NCI-H2029 (cell line): ENCODE measurements at places on chromosomes 6 and 20.
A peak's percentile ranks its signal among the peaks of the same experiment; 100 is the strongest.

DNA sequence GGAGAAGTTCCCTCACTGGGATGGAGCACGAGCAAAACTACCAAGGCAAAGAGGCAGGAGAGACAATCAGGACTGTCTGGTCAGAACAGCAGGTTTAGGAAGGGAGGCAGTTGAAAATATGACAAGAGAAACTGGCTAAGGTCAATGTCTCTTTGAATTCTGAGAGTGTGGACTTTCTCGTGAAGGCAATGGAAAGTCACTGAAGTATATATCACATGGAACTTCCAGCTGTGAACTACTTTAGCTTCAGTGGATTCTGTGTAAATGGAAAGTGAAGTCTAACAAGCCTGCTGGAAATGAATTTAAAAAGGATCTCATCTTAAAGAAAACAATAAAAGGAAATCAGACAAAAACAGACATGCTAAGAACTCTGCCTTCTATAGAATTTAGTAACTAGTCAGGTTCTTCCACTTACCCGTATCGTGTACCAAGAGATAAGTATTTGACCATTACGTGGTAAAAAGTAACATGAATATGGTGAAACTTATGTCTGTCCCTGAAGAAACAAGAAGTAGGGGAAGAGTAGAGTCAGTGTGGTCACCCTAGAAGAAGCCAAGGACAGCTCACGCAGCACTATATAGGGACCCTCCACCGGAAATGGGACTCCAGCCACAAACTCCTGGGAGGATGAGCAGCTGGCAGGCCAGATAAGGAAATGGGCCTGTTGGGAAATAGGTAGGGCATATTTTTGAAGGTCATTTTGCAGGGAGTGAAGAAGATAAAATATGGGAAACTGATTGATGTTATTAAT, 123.4 kb downstream of the MAP7 start:
- no peak for DNase-seq

- DNase-seq = no peak
Measured at GRCh38 chr6:108260126-108260808, 573 bp downstream of the SNX3 start.

GRCh38 chr20:33408716-33409654, 7.7 kb upstream of the CDK5RAP1 start:
- DNase-seq = no peak

GRCh38 chr6:136403110-136403980, 113.7 kb upstream of the BCLAF1 start:
- DNase-seq = no peak

- DNase-seq = no peak
Measured at GRCh38 chr6:159152041-159152440, 17.2 kb upstream of the FNDC1 start.

DNA sequence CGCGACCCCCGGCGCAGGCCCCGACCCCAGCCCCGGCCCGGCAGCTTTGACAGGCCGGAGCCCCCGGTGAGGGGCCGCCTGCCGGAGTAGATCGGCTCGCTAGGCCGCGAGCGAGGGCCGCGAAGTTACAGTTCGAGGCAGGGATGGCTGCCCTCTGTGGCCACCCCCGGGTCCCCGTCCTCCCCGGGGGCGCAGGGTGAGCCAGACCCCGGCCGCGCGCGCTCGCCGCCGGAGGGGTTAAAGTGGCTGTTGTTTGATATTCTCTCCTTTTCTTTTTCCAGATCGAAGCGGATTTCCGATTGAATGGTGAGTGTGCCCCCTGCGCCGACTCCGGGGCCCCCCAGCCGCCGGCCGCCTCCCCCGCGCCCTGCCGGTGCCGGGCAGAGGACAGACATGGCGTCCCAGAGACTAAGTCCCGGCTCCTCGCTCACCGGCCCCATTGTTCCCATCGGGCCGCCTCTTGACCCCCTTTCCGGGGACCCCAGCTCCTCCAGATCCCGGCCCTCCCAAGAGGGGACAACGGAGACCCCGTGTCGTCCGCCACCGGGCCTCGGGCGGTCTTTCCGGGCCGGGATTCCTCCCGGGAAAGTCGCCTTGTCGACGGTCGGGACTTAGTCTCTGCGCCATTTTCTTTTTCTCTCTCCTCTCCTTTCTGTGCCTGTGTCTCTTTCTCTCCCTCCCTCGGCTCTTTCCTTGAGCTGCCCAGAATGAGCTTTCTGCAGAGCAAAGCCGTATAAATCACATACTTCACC, 704 bp downstream of the TOP1 start:
- DNase-seq = no peak

GRCh38 chr20:37396416-37397075, 50.6 kb downstream of the SRC start:
- no peak for DNase-seq

DNA sequence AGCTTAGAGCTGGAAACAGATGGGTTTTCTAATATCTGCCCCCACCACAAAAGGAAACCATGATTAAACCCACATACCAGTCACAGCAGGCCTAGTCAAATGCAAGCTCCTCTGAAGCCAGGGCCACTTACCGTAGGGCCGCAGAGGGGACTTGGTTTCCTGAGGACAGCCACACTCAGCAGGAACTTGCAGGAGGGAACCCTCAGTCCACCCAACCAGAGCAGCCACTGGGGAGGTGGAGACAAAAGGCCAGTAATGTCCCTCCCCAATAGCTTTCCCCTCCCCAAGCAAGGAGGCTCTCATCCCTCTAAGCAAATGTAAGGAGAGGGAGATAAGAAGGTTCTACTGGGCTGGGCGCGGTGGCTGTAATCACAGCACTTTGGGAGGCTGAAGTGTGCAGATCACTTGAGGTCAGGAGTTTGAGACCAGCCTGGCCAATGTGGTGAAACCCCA, 384.4 kb upstream of the JARID2 start:
- no peak for DNase-seq

DNA sequence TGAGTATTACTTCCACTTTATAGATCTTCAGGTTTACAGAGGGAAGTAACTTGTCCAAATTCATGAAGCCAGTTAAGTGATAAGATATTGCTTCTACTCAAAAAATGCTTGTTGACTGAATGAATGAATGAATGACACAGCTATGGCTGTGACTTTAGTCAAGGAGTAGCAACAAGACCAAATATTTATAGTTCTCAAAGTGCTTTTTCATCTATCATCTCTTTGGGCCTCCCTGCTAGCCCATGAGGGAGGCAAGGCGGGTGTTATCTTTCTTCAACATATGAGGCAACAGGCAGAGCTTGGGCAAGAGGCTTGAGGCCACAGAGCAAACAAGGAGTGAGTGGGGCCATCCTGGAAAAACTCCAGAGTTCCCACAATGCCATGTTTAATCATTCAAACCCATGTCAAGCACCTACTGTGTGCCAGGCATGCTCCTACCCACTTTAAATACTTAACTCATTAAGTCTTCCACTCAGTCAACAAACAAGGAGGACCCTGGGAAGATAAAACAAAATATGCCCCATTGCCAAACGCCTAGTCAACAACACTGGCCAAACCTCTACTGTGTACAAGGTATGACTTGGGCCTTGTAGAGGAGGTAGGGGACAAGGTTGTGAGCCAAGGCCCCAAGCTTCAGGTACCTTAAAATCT, 15.9 kb downstream of the BCL2L1 start:
- no peak for DNase-seq

GRCh38 chr6:48134246-48134645, 23.2 kb upstream of the PTCHD4 start:
- DNase-seq = no peak

DNA sequence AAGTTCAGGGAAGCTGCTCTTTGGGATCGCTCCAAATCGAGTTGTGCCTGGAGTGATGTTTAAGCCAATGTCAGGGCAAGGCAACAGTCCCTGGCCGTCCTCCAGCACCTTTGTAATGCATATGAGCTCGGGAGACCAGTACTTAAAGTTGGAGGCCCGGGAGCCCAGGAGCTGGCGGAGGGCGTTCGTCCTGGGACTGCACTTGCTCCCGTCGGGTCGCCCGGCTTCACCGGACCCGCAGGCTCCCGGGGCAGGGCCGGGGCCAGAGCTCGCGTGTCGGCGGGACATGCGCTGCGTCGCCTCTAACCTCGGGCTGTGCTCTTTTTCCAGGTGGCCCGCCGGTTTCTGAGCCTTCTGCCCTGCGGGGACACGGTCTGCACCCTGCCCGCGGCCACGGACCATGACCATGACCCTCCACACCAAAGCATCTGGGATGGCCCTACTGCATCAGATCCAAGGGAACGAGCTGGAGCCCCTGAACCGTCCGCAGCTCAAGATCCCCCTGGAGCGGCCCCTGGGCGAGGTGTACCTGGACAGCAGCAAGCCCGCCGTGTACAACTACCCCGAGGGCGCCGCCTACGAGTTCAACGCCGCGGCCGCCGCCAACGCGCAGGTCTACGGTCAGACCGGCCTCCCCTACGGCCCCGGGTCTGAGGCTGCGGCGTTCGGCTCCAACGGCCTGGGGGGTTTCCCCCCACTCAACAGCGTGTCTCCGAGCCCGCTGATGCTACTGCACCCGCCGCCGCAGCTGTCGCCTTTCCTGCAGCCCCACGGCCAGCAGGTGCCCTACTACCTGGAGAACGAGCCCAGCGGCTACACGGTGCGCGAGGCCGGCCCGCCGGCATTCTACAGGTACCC, at the start of gene ESR1:
Gene ESR1, plus strand, starts transcription at position 170 of the 858 bp plus-strand sequence. Its CDS starts 231 bp downstream, at position 401.
- no peak for DNase-seq

DNA sequence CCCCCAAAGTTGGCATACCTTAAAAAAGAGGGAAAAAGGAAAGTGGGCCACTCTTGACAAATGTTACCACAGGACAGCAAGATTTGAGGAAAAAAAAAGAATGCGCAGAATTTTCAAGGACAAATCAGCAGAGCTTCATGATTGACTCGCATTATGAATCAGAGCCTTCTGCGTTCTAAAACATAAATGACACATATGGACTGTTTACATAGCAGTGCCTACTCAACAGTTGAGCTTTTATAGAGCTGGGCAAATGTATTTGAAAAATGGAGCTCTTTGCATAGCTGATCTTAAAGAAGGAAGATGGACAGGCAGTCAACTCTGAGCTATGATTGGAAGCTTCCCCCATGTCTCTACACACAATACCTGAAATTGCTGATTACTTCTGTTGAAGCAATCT, 213.2 kb upstream of the NT5E start:
- DNase-seq = no peak

GRCh38 chr20:14848806-14849205, 511.4 kb upstream of the FLRT3 start:
- no peak for DNase-seq

DNA sequence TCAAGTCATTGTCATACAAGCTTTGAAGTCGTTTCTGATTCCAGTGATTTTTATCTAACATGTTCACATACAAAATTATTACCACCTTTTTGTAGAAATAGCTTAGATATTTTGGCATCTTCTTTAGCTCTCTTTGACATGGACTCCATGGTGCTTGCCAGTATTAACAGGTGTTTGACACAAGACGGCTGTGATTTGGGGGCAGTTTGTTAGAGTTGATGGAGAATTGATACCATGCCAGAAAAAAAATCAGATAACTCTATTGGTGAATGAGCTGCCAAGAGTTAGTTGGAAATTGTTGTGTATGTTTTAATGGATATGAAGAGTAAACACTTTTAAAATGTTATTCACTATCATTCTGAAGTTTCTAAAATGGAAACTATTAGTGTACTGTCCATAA, 146.6 kb upstream of the LAMP5 start:
- no peak for DNase-seq

GRCh38 chr20:36861875-36862801, 13.8 kb upstream of the TLDC2 start:
- peak; percentile 77 for DNase-seq

GRCh38 chr20:2528671-2529271, 7.6 kb upstream of the TMC2 start:
- DNase-seq = no peak

- DNase-seq = no peak
Measured at GRCh38 chr20:50501972-50502745, 8.0 kb upstream of the PTPN1 start.

GRCh38 chr6:47439348-47439668, 38.3 kb upstream of the CD2AP start:
- DNase-seq = no peak

- DNase-seq = peak; percentile 56
Measured at GRCh38 chr6:108133594-108134179, 32.1 kb upstream of the NR2E1 start.

DNA sequence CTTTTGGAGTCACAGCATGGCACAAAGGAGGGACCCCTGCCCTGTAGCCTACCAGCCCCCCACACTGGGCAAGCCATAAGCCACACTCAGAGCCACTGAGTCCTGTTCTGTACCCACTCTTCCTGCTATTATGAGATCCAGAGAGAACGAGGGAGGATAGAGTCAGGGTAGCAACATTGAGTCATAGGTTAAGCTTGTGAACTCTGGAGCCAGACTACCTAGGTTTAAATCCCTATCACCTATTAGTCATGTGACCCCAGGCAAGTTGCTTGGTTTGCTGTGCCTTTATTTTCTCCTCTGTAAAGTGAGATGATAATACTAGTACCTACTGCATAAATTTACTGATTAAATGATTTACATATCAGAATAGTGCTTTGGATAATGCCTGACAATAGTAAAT, 540 bp downstream of the CNBD2 start:
- DNase-seq = no peak

GRCh38 chr6:946546-946945, 253.6 kb upstream of the EXOC2 start:
- DNase-seq = no peak

DNA sequence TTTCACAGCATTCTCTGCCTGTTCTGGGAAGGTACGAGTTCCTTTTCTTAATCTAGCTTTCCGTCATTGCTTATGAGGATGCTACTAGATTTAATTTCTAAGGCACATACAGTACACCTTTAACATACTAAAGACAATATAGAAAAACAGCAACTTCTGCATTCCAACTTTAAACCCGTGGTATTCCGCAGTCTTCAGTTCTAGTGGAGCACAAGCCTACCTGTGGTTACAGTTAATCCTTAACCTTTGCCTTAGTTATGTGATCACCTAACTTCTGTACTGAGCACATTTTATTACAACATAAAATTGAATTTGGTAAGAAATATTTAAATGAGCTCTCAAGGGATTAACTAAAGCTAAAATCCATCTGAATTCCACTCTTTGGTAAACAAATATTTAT, 289.5 kb downstream of the BTBD9 start:
- no peak for DNase-seq

- no peak for DNase-seq
Measured at GRCh38 chr6:157764178-157765068, 58.6 kb upstream of the SNX9 start.

DNA sequence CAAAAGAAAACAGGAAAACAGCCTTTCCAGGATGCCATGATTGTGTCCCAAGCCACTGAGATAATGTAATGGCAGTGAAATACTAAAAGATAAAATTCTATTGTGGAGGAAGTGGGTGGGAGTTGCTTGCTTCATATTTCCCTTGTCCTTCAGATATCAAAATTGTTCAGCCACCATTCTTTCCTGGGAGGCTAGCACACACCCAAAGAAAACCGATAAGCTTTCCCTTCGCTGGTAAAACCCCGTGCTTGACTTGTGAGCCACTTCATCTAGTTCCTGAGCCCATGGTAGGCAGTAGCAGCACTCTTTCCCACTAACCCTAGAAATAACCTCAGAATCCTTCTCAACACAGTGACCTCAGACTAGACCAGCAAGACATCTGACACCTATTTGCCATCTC, 357.4 kb upstream of the PLCB4 start:
- no peak for DNase-seq

GRCh38 chr6:40450483-40450882, 136.7 kb downstream of the LRFN2 start:
- DNase-seq = no peak
